ENCODE measurements at places on chromosomes 11 and 22. TPM values are rescaled to one million over a fixed set of nuclear protein-coding genes. Genes with fewer than 3 reads are reported as not detected.

GRCh38 chr11:67411785-67412152 lies 3.7 kb upstream of the CARNS1 start:
- no peaks in the 10 kb centered on the region for H3K36me3 ChIP-seq
- H3K4me3 ChIP-seq: no peak overlapping the region
- H3K4me1 ChIP-seq: peaks cover 23% of the 10 kb centered on the region
- H3K27me3 ChIP-seq: no peaks in the 10 kb centered on the region
- DNase-seq: no peak

GRCh38 chr11:76794371-76795289 lies 11.5 kb downstream of the TSKU start:
- H3K27me3 ChIP-seq: no peaks in the 10 kb centered on the region
- peaks cover 7% of the 10 kb centered on the region for H3K36me3 ChIP-seq
- DNase-seq: no peak

GRCh38 chr11:9808943-9809342 lies 145.1 kb downstream of the SWAP70 start:
- no peaks in the 10 kb centered on the region for H3K27me3 ChIP-seq
- no peak overlapping the region for H3K4me3 ChIP-seq
- no peak overlapping the region for H3K27ac ChIP-seq
- H3K36me3 ChIP-seq: peaks cover 30% of the 10 kb centered on the region
- no peak for DNase-seq

- H3K4me3 ChIP-seq: no peak overlapping the region
- peaks cover 5% of the 10 kb centered on the region for H3K27me3 ChIP-seq
- H3K36me3 ChIP-seq: no peaks in the 10 kb centered on the region
- DNase-seq: no peak
- H3K27ac ChIP-seq: no peak overlapping the region
These were observed 105.6 kb downstream of the PKNOX2 start for GRCh38 chr11:125270106-125270505.

DNA sequence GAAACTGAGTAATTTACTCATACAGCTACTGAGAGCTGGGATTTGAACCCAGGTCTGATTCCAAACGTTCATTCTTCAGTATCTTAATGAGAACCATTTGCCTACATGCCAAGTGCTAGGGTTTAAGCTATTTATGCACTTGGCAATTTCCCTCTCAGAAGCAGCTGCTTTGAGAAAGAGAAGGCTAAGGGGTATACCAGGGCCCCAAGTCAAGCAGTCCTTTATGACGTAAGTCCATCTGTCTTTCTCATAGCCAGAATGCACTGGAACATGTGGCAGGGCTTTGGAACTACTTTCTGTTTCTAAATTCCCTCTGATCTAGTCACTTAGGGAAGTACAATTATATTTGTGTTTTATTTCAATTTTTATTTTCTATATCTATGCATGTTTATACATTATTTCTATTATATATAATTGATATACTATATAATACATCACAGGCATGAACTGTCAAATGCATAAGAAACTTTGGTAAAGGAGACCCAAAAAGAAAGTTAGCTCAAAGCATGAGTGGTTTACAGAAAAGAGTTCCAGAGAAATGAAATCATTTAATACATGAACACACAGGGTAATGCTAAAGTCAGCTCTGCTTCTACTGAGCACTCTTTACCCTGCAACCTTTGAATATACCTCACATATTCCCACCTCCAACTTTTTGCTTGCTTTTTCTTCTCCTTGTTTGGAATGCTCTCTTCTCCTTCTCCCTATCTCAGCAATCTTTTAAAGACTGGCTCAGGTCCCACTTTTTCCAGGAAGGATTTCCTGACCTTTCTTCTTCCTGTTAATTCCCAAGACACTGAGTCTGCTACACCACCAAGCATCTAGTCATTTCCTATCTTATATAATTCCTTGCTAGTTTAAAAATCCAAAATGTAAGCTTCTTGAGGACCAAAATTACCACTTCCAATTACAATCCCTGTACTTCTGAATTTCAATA lies 80.5 kb upstream of the GDPD4 start:
- H3K27me3 ChIP-seq: no peaks in the 10 kb centered on the region
- no peak for DNase-seq

GRCh38 chr11:18364495-18365073 lies 29.8 kb upstream of the LDHA start:
- H3K4me3 ChIP-seq: no peak overlapping the region
- no peaks in the 10 kb centered on the region for H3K27me3 ChIP-seq

The PRG3 gene
- total RNA-seq: not detected

The PHLDA2 gene
- total RNA-seq: 15.5 TPM
